Foreskin keratinocyte (primary cell): ENCODE measurements at places on chromosomes 5 and 9. TPM values are rescaled to one million over a fixed set of nuclear protein-coding genes. Genes with fewer than 3 reads are reported as not detected.

MATR3 gene
- 78.7 and 93.5 TPM in 2 replicates for polyA plus RNA-seq

ANKRD31 gene
- 0.01 and 0.03 TPM in 2 replicates for polyA plus RNA-seq

TEX48 gene
- 0.08 TPM in 1 of 2 replicates, not detected in the other for polyA plus RNA-seq

SPZ1 gene
- polyA plus RNA-seq = not detected in 2 replicates

DBH gene
- polyA plus RNA-seq = not detected in 2 replicates

GRCh38 chr5:97714424-97714823 is 531.4 kb upstream of the RIOK2 start:
- no peak for DNase-seq

DNA sequence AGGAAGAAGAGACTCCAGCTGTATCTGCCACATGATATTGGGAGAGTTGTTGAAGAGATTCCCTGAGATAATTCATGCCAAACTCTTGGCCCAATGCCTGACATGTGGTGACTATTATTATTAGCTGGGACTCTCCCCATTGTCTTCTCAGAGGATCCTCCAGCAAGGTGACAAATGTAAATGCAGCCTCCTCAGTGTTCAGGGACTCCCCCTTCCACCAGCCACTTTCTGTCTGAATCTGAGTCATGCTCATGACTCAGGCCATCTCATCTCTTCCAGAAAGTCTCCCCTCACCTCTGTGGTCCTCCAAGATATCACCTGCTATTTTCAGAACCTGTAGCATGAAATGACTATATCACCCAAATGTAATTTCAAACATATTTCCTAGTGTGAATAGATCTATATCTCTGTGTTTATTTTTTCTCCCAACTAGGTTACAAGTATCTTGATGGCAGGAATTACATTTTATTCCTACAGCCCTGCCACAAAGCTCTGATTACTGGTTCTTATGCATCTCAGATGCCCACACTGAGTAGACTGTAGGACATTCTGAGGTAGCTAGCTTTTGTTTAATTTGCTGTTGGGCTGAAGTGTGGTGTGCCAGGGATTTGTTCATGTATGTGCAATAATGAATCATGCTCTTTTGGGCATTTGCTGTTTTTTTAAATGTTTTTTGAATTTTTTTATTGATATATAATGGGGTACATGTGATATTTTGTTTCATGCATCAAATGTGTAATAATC is 126.6 kb upstream of the IL12B start:
- peak; percentile 63 for DNase-seq

- no peak for DNase-seq
These were observed 40.9 kb downstream of the CACNA1B start for GRCh38 chr9:137918331-137919094.

GRCh38 chr5:92559781-92560180 is 1021.2 kb downstream of the NR2F1-AS1 start:
- peak; percentile 15 for DNase-seq

DNA sequence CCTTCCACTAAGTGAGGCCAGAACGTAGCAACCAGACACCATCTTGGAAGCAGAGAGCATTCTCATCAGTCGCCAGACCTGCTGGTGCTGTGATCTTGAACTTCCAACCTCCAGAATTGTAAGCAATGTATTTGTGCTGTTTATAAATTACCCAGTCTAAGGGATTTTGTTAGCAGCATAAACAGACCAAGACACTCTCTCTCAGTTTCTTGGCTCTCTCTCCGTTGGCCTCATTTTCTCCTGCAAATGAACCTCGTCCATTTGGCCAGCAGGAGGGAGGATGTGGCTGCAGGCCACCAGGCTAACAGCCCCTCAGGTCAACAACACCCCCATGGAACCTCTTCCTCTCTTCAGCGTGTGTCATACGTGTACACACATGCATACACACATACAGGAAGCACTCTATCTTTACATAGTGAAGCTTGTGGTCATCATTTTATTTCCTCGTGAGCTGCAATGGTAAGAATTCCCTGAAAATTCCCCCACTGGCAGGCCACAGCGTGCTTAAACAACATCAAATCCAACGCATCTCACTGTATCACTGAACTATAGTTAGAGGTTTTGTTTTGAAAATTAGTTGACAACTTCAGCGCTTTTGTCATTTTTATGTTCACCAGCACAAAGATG is 62.8 kb upstream of the PPP1R26 start:
- peak; percentile 55 for DNase-seq

GRCh38 chr9:123525424-123525823 is 169.4 kb downstream of the CRB2 start:
- DNase-seq = no peak

DNA sequence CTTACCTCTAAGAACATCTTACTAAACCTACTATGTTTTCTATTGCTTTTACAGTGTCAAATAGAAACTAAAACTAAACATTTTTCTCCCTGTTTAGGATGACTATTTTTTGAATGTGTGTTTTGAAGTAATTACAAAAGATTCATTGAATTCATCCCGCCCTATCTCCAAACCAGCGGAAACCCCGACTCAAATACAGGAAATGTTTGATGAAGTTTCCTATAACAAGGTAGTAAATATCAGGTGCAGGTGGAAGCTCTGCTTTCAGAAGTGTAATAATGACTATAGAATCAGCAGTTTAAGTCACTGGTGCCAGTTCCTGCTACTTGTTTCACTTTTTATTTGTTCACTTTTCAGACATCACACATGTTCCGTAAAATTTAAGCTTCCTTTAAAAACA is 20.0 kb downstream of the ERAP2 start:
- no peak for DNase-seq
